Cortex of kidney (tissue), 1 donor: ENCODE measurements at places on chromosomes 6 and 20.

- DNase-seq = no peak
Observed at GRCh38 chr6:19865178-19865577, 28.0 kb downstream of the ID4 start.

DNA sequence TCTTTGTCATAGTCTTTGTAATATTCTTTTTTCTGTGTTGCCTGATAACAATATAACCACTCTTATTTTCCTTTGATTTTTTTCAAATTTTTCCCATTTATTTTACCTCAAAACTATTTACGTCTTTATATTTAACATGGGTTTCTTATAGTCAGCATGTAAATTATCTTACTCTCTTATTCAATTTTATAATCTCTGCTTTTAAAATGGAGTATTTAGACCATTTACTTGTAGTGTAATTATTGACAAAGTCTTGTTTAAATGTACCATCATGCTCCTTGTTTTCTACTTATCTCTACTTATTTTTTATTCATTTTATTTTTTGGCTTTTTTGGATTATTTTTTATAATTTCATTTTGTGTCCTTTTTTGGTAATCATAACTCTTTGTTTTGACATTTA, 476.5 kb upstream of the MAP3K7 start:
- DNase-seq = no peak

DNA sequence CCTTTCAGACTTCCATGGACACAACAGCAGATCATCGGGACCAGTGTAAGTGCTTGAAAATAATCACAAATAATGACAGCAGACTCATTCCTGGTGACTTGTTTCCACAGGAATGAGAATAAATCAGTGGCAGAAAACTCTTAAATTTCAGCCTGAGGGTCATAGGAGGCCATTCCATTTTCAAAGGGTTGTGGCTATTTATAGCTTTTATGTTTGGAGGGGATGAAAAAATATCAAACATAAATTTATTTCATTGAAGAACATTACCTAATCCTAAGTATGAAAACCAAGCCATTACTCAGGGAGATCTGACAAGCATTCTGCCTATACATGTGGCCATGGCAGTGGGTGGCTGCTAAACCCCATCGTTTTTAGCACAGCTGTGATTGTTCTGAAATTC, 173.6 kb upstream of the CNR1 start:
- no peak for DNase-seq

- no peak for DNase-seq
Observed at GRCh38 chr6:136673571-136673970, 118.7 kb downstream of the MAP3K5 start.

DNA sequence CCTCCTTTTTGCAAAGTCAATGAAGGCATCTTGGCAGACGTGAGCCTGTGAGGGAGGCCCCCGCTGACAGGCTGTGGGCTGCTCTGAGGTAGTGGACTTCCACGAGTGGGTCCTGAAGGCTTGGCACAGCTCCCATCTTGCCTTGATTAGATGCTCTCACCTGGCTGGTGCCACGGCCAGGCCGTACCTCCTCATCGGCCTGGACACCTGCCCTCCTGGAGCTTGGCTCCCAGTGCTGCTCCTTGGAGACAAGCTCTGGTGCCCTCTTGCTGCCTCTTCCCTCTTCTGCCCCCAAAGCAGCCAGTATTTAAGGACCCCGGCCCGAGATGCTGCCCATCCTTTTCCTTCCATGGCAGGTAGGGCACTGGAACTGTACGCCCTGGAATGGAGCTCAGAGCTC, 93.5 kb downstream of the ERMARD start:
- DNase-seq = no peak

GRCh38 chr6:73515204-73515655, 5.6 kb downstream of the EEF1A1 start:
- no peak for DNase-seq

- no peak for DNase-seq
Observed at GRCh38 chr20:10537850-10538480, 102.9 kb downstream of the SLX4IP start.

- DNase-seq = no peak
Observed at GRCh38 chr6:158500016-158500735, 59.7 kb upstream of the TMEM181 start.

GRCh38 chr6:110484321-110484720, 7.9 kb upstream of the SLC22A16 start:
- no peak for DNase-seq

GRCh38 chr6:145147981-145148749, 587.2 kb downstream of the EPM2A start:
- no peak for DNase-seq

DNA sequence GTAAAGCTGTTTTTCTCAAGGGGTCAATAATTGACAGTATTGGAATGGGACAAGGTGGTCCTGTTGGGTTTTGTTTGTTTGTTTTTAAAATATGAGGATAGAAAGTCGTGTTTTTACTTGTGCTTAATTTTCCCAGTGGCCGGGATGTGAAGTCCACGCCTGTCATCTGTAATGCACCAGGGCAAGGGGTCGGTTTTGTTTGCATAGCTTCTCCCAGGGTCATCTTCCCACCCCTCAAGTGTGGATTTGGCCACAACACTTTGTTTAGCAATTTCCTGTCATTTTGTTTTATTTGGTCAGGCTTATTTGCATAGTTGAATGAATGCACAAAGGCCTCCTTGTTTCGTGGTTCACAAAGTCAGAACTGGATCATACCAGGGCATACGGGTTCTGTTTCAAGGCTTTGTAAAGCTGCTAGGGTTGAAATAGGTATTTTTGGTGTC, 29.8 kb downstream of the SYNJ2 start:
- DNase-seq = no peak

DNA sequence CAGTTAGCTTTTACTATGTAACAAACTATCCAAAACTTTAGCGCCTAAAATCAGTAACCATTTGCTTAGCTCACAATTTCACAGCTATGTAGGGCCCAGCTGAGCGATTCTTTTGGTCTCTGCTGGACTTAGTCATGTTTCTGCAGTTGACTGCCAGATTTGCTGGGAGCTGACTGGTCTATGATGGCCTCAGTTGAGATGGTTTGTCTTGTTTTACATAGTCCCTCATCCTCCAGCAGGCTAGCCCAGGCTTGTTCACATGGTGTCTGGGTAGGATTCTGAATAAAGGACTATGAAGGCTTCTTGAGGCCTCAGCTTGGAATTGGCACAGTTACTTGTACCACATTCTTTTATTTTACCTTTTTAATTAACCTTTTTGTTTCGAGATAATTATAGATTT, 247.8 kb upstream of the CHD6 start:
- no peak for DNase-seq

DNA sequence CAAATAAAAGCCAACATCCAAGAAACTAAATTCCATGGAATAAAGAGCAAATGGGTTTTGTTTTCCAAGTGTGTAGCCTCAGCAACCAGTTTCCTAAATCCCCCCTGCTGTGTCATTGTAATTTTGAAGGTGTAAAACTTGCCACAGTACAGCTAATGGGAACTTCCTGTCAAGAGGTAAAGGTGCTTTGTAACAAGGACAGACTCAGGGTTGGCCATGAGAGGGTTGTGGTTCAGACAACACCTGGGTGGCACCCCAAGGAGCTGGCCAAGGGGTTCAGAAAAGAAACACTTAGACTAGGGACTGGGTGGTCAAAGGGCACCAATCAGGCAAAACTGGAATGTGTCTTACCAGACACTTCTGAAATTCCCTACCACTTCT, 52.4 kb upstream of the LYRM2 start:
- DNase-seq = no peak

GRCh38 chr20:11776687-11777086, 141.0 kb upstream of the BTBD3 start:
- no peak for DNase-seq

GRCh38 chr6:73728548-73729205, 32.7 kb downstream of the CD109 start:
- DNase-seq = no peak

DNA sequence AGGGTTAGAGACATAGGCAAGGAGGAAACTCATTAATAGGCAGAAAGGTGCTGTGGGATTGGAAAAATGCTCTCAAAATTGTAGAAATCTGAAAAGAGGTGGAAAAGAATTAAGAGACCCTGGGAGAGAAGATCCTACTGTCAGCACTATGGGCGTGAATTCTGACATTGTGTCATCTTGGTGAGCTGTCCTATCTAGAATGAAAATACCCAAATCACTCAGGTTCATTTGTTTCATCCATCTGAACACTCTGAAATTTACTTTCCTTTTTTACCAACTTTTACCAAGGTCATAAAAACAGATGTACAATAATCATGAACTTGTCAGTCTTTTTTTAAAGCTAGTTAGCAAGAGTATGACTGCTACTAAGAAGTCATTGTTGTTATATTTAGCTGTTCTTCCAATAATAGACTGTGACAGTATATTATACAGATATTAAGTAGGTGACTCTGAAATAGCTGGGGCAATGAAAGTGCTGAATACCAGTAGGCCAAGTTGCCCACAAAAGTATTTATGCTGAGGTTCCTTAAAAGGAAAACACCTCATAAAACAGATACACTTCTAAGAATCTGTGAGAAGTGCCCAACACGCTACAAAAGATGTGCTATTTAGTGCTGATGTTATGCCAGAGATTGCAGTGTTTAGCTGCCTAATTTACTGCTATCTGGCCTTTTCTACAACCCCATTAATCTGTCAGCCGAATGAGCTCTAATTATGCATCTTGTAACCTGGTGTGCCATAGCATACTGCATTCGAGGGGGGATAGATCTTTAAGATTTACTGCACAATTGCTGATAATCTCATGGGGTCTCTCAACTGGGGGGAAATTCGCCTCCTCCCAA, 217.5 kb upstream of the SUPT3H start:
- no peak for DNase-seq

- no peak for DNase-seq
Observed at GRCh38 chr6:158207422-158207788, 39.3 kb downstream of the GTF2H5 start.
